ENCODE measurements at places on chromosomes 6 and 20. TPM values are rescaled to one million over a fixed set of nuclear protein-coding genes. Genes with fewer than 3 reads are reported as not detected.
A peak's percentile ranks its signal among the peaks of the same experiment; 100 is the strongest.

GRCh38 chr6:69390125-69390524, 406.7 kb downstream of the LMBRD1 start:
- H3K27me3 ChIP-seq = peaks cover 9% of the 10 kb centered on the region
- H3K4me1 ChIP-seq = no peaks in the 10 kb centered on the region
- H3K27ac ChIP-seq = no peak overlapping the region
- H3K4me3 ChIP-seq = no peak overlapping the region
- DNase-seq = no peak

- no peaks in the 10 kb centered on the region for H3K27me3 ChIP-seq
- H3K4me3 ChIP-seq = no peak overlapping the region
- DNase-seq = no peak
- H3K4me1 ChIP-seq = no peaks in the 10 kb centered on the region
- H3K27ac ChIP-seq = no peak overlapping the region
These were observed 174.8 kb downstream of the BMP2 start for GRCh38 chr20:6942266-6942665.

GRCh38 chr20:10640897-10641296, 32.9 kb downstream of the JAG1 start:
- H3K27me3 ChIP-seq = no peaks in the 10 kb centered on the region
- peak overlapping the region; percentile 90 for H3K27ac ChIP-seq
- H3K36me3 ChIP-seq = peaks cover 71% of the 10 kb centered on the region
- no peak for DNase-seq
- H3K4me3 ChIP-seq = no peak overlapping the region

DNA sequence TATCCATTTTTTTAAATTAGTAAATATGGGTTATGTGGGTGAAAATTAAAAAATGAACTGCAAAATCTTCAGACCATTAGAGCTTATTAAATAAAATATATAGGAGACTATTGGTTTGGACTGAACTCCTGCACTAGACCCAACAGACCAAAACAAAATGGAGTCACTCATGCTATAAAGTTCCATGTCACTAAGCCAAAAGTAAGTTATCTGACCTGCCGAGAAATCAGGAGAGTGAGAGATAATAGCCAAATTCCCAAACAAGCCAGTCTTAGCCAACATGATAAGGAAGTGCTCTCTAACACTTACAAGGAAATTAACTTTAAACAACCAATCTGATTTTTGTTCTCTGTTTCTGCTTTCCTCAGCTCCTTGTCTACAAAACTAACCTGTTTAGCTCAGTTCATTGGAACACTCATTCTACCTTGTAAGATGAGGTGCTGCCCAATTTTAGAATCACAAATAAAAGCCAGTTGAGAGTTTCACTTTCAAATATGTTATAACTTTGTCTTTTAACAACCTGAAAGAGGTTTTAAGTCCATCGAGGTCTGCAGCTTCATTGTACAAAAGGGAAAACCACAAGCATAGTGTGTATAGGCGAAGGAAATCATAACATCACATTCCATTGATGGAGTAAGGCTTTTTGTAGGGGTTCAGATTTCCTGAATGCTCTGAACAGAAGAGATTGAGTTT, 220.5 kb downstream of the TENT5A start:
- H3K4me1 ChIP-seq = peaks cover 6% of the 10 kb centered on the region
- H3K27ac ChIP-seq = no peak overlapping the region
- H3K36me3 ChIP-seq = no peaks in the 10 kb centered on the region
- no peak overlapping the region for H3K4me3 ChIP-seq
- DNase-seq = no peak

GRCh38 chr20:49614338-49615050, 46.6 kb upstream of the PTGIS start:
- H3K4me1 ChIP-seq = peaks cover 6% of the 10 kb centered on the region
- no peaks in the 10 kb centered on the region for H3K27me3 ChIP-seq
- H3K4me3 ChIP-seq = no peak overlapping the region
- H3K27ac ChIP-seq = no peak overlapping the region

GRCh38 chr6:18154507-18155149, at the start of gene TPMT:
TSS of gene TPMT (minus strand) at chr6:18155077. CDS start at chr6:18149127, 5,950 bp downstream.
- no peak for DNase-seq
- H3K4me1 ChIP-seq = peaks cover 15% of the 10 kb centered on the region
- peak within 1 kb of the TSS; percentile 98 for H3K4me3 ChIP-seq
- H3K27ac ChIP-seq = peak within 1 kb of the TSS; percentile 99
- H3K36me3 ChIP-seq = no peaks in the 10 kb centered on the region
- no peaks in the 10 kb centered on the region for H3K27me3 ChIP-seq

GRCh38 chr20:49584418-49585382, 16.8 kb upstream of the PTGIS start:
- H3K27me3 ChIP-seq = no peaks in the 10 kb centered on the region
- H3K4me3 ChIP-seq = no peak overlapping the region
- no peaks in the 10 kb centered on the region for H3K36me3 ChIP-seq
- peaks cover 86% of the 10 kb centered on the region for H3K4me1 ChIP-seq
- no peak for DNase-seq
- H3K27ac ChIP-seq = peak overlapping the region; percentile 92

- H3K4me1 ChIP-seq = peaks cover 8% of the 10 kb centered on the region
- H3K27me3 ChIP-seq = no peaks in the 10 kb centered on the region
- no peak for DNase-seq
- H3K27ac ChIP-seq = no peak overlapping the region
These were observed 268.4 kb downstream of the FARS2 start for GRCh38 chr6:5529733-5530132.

DNA sequence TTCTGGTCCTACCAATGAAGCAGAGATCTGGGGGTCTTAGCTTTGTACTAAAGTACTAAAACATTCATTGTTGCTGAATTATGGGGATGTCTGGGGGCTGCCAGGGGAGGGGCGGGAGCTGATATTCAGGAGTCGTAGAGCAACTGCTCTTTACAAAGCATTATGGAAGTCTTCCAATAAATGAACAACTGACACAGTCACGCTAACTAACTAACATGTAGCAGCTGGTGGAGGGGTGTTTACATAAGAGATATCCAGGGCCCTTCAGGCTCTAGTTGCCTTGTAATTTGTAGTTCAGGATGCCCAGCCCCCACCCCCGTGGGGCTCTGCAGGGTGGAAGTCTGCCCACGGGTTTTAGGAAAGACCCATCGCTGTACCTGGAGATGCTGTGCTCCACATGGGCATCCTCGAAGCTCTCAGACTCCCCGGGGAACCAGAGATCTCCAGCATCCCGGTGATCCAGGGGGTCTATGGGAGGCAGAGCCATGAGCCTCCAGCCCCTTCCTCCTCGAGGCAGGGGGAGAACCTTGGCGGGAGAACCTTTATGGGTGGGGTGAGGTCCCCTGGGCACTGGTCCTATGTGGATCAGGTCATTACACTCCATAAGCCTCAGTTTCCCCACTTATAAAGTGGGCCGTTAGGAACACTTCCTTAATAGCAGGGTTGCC, 3.4 kb downstream of the TREM2 start:
- DNase-seq = no peak
- peaks cover 2% of the 10 kb centered on the region for H3K36me3 ChIP-seq
- H3K4me1 ChIP-seq = no peaks in the 10 kb centered on the region
- H3K4me3 ChIP-seq = no peak overlapping the region

DNA sequence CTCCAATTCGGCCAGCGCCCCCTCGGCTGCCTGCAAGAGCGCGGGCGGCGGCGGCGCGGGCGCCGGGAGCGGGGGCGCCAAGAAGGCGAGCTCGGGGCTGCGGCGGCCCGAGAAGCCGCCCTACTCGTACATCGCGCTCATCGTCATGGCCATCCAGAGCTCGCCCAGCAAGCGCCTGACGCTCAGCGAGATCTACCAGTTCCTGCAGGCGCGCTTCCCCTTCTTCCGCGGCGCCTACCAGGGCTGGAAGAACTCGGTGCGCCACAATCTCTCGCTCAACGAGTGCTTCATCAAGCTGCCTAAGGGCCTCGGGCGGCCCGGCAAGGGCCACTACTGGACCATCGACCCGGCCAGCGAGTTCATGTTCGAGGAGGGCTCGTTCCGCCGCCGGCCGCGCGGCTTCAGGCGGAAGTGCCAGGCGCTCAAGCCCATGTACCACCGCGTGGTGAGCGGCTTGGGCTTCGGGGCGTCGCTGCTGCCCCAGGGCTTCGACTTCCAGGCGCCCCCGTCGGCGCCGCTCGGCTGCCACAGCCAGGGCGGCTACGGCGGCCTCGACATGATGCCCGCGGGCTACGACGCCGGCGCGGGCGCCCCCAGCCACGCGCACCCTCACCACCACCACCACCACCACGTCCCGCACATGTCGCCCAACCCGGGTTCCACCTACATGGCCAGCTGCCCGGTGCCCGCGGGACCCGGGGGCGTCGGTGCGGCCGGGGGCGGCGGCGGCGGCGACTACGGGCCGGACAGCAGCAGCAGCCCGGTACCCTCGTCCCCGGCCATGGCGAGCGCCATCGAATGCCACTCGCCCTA, 963 bp downstream of the FOXF2 start:
- no peaks in the 10 kb centered on the region for H3K36me3 ChIP-seq
- H3K27me3 ChIP-seq = peaks cover 72% of the 10 kb centered on the region
- H3K27ac ChIP-seq = no peak overlapping the region
- DNase-seq = no peak

DNA sequence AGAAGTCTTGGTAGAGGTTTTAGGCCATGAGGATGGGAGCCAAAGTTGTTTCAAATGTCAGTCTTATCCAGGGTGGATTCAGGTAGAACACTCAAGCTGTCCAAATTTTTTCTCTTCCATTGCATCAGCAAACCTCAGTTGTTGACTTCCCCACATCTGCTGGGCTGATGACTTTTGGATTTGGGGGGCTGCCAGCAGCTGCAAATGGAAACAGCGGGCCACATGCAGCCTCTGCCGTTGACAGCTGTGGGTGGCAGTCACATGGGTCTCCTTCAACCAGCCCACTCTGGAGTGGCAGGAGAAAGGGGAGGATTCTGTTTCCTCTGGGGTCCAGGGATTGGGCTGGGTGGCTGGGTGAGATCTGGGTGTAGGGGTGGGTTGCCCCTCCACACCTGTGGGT, 5.8 kb upstream of the MLN start:
- no peaks in the 10 kb centered on the region for H3K36me3 ChIP-seq
- H3K27ac ChIP-seq = no peak overlapping the region
- H3K4me1 ChIP-seq = peaks cover 2% of the 10 kb centered on the region
- no peak overlapping the region for H3K4me3 ChIP-seq

DNA sequence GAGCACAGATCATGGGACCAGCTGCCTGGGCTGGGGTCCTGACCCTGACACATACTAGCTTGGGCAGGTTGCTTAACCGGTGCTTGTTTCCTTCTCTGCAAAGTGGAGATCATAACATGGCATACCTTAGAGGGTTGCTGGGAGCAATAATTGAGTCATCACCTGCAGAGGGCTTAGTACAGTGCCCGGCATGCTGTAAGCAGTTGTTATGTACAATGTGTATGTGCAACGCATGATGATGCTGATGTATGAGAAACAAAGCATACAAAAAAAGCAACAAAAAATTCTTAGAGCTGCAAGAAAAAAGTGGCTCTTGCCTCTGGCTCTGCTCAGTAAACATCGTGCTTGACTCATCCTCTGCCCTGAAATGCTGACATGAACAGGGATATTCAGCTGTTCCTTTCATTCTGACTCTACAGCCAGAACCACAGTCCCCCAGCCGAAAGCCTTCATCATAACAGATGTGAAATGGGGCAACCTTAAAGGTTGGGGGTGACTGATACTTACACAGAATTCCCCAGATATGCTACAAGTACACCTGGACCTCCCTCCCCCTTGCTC, 91.7 kb downstream of the CLIC5 start:
- H3K36me3 ChIP-seq = no peaks in the 10 kb centered on the region
- no peak for DNase-seq
- H3K27ac ChIP-seq = no peak overlapping the region
- H3K4me3 ChIP-seq = no peak overlapping the region
- peaks cover 9% of the 10 kb centered on the region for H3K4me1 ChIP-seq
- H3K27me3 ChIP-seq = peaks cover 11% of the 10 kb centered on the region

DNA sequence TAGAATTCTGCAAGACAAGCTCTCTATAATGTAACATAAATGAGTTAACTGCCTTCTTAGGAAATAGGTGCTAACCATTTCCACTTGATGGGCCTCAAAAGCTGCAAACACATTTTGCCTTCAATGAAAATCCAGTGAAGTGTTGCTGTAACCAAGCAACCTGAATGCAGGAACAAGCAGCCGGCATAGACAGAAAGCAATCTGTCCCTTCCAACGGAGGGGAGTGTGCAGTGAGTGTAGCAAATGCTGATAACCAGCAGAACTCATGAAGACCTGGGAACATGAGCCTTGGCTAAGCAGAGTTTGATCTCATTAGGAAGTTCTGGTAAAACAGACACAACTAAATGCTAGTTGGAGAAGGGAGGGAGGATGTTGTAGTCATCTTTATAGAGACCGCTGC, 697.8 kb downstream of the KIF16B start:
- peaks cover 3% of the 10 kb centered on the region for H3K27me3 ChIP-seq
- H3K27ac ChIP-seq = no peak overlapping the region
- no peak for DNase-seq
- H3K4me1 ChIP-seq = no peaks in the 10 kb centered on the region
- peaks cover 3% of the 10 kb centered on the region for H3K36me3 ChIP-seq

GRCh38 chr6:109298605-109299264, 83.5 kb downstream of the CD164 start:
- H3K27me3 ChIP-seq = peaks cover 2% of the 10 kb centered on the region
- H3K4me1 ChIP-seq = peaks cover 3% of the 10 kb centered on the region
- H3K27ac ChIP-seq = no peak overlapping the region
- DNase-seq = no peak

- H3K27ac ChIP-seq = peak overlapping the region; percentile 97
- peaks cover 22% of the 10 kb centered on the region for H3K36me3 ChIP-seq
- no peaks in the 10 kb centered on the region for H3K27me3 ChIP-seq
- no peak overlapping the region for H3K4me3 ChIP-seq
These were observed 41.6 kb downstream of the PLCG1 start for GRCh38 chr20:41178904-41179432.

DNA sequence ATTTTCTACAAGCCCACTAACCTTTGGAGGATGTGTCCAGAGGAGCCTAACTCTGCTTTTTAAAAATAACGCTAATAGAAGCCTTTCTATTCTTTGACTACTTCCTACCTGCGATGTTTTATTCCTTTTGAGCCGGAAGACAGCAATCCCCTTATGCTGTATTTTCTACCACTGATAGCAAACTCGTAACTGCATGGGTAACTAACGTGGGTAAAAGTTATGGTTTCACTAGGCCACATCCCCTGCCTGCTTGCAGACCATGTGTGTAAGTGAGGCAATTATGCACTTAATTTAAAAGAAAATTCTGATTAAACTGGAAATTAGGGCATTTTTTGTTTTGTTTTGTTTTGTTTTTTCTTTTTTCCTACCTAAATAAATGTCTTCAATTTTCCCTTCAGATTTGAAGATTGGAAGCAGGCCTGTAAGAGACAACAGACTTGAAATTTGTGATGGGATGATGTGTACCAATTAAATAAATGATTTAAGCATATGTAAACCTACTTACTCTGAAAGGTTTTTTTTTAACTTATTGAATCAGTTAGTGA, 931 bp downstream of the UFL1 start:
- H3K36me3 ChIP-seq = peaks cover 11% of the 10 kb centered on the region
- peak overlapping the region; percentile 100 for H3K4me3 ChIP-seq
- peaks cover 25% of the 10 kb centered on the region for H3K4me1 ChIP-seq
- DNase-seq = no peak

- H3K36me3 ChIP-seq = no peaks in the 10 kb centered on the region
- H3K27ac ChIP-seq = no peak overlapping the region
- H3K4me3 ChIP-seq = no peak overlapping the region
- no peaks in the 10 kb centered on the region for H3K27me3 ChIP-seq
These were observed 68.3 kb downstream of the AFG1L start for GRCh38 chr6:108363113-108363512.

The ADAM33 gene
- 13.1 TPM for total RNA-seq

The PPP1R18 gene
- 171 TPM for total RNA-seq

The CBFA2T2 gene
- total RNA-seq = 23.5 TPM

The CCN2 gene
- total RNA-seq = 1,334 TPM

The RNF144B gene
- 11.2 TPM for total RNA-seq

The ULBP3 gene
- total RNA-seq = 6.1 TPM
